Fibroblast of lung (primary cell): ENCODE measurements at places on chromosomes 5 and 9. TPM values are rescaled to one million over a fixed set of nuclear protein-coding genes. Genes with fewer than 3 reads are reported as not detected.

The SLC6A7 gene
- total RNA-seq: not detected in 2 replicates

The ABO gene
- total RNA-seq: not detected in 2 replicates

The C1QTNF3 gene
- 1.0 and 1.2 TPM in 2 replicates for total RNA-seq

The DOLPP1 gene
- 4.9 and 7.4 TPM in 2 replicates for total RNA-seq

The PCDHA7 gene
- total RNA-seq: 0.26 and 2.1 TPM in 2 replicates

The SLC6A18 gene
- not detected in 2 replicates for total RNA-seq

The SH3GL2 gene
- total RNA-seq: under 0.01 and 0.17 TPM in 2 replicates

The ARHGEF28 gene
- 10.3 and 34.3 TPM in 2 replicates for total RNA-seq

The PCA3 gene
- total RNA-seq: not detected in 2 replicates

The NAIP gene
- 1.5 and 3.8 TPM in 2 replicates for total RNA-seq

The ACSL6 gene
- 0.26 and 0.33 TPM in 2 replicates for total RNA-seq

The BTNL8 gene
- not detected in 2 replicates for total RNA-seq

The GALNT12 gene
- total RNA-seq: 18.2 and 27.2 TPM in 2 replicates

The WWC1 gene
- total RNA-seq: 2.5 and 4.9 TPM in 2 replicates

The PCDHAC1 gene
- total RNA-seq: 0.51 and 0.66 TPM in 2 replicates

The ECM2 gene
- total RNA-seq: 6.8 and 10.0 TPM in 2 replicates

The C9 gene
- under 0.01 and 0.33 TPM in 2 replicates for total RNA-seq

The BRD8 gene
- total RNA-seq: 38.5 and 47.4 TPM in 2 replicates

The CXCL14 gene
- total RNA-seq: 0.17 and 0.26 TPM in 2 replicates

The TSSK1B gene
- total RNA-seq: under 0.01 and 0.50 TPM in 2 replicates

The SLC1A3 gene
- total RNA-seq: 3.1 and 3.3 TPM in 2 replicates

The OTULINL gene
- total RNA-seq: under 0.01 and 0.17 TPM in 2 replicates

The PSMD5 gene
- 31.8 and 33.9 TPM in 2 replicates for total RNA-seq

The TXNDC8 gene
- total RNA-seq: not detected in 2 replicates

The HRCT1 gene
- 0.26 and 1.2 TPM in 2 replicates for total RNA-seq

The MXD3 gene
- 1.0 and 6.6 TPM in 2 replicates for total RNA-seq

The PCDHGA2 gene
- 2.8 and 4.5 TPM in 2 replicates for total RNA-seq

The SKP1 gene
- 182 and 259 TPM in 2 replicates for total RNA-seq

The ADAMTS16 gene
- total RNA-seq: under 0.01 and 0.17 TPM in 2 replicates

The CDKN2A gene
- 10.8 and 19.2 TPM in 2 replicates for total RNA-seq

The CNTNAP3B gene
- total RNA-seq: 0.26 TPM in 1 of 2 replicates, not detected in the other

The GCNT4 gene
- 1.8 and 3.6 TPM in 2 replicates for total RNA-seq

The CARD6 gene
- total RNA-seq: 12.7 and 14.4 TPM in 2 replicates

The FBN2 gene
- total RNA-seq: 9.0 and 80.1 TPM in 2 replicates

The PCDHAC2 gene
- 1.7 and 2.6 TPM in 2 replicates for total RNA-seq

The CDHR2 gene
- total RNA-seq: under 0.01 TPM in 1 of 2 replicates, not detected in the other

The IPO11 gene
- 23.6 and 28.2 TPM in 2 replicates for total RNA-seq

The NDUFAF2 gene
- total RNA-seq: 30.9 and 34.9 TPM in 2 replicates

The SLC4A9 gene
- not detected in 2 replicates for total RNA-seq

The FOXD4L3 gene
- under 0.01 TPM in 1 of 2 replicates, not detected in the other for total RNA-seq

The NIPAL4 gene
- total RNA-seq: 0.17 and 0.26 TPM in 2 replicates

The SLC25A48 gene
- total RNA-seq: not detected in 2 replicates
